NCI-H1930 (cell line): ENCODE measurements at places on chromosomes 2 and 18.

- DNase-seq, result no peak
Measured at GRCh38 chr2:64386676-64387075, 67.3 kb upstream of the LGALSL start.

DNA sequence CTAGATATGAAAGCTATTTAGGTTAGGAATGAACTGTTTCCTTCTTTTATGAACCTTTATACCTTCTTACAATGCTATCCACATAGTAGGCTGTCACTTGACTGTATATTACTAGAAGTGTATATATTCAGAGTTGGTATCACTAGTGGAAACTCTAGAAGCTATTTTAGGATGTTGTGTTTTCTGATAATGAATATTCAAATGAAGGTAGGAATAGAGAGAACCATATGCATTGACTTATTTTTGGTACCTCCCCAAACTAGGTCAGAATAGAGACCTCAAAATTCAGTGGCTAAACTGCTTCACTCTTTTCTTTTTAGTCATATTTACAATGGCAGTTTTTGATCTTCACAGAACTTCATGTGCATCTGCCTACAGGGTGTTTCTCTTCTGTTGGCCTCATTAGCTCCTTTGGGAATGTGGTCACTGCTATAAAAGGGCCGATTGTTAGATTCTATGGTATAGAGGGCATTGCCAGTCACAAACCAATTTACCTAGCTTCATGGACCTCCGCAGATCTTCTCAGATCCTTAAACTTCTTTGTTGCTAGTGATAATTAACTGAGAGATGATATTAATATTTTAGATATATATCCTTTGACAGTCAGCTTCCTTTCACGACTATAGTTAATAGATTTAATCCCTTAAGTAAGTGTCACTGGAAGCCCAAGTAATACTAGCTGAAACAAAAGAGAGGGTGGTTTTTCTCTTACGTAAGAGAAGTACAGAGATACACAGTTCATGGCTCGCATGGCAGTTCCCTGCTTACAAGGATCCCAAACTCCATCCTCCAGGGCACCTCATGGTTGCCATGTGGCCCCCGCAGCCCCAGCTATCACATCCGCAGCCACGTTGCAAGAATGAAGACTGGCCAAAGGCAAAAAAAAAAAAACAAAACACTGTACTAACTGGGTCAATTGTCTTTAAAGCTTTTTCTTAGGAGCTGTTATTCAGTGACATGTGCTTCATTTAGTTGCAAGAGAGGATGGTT, 61.0 kb downstream of the TSPYL6 start:
- no peak for DNase-seq

GRCh38 chr2:12493031-12493513, 223.7 kb upstream of the TRIB2 start:
- DNase-seq, result no peak

- no peak for DNase-seq
Measured at GRCh38 chr2:172205292-172205691, 102.6 kb upstream of the DLX2 start.
